NCI-H1694 (cell line): ENCODE measurements at places on chromosomes 2 and 18.

DNA sequence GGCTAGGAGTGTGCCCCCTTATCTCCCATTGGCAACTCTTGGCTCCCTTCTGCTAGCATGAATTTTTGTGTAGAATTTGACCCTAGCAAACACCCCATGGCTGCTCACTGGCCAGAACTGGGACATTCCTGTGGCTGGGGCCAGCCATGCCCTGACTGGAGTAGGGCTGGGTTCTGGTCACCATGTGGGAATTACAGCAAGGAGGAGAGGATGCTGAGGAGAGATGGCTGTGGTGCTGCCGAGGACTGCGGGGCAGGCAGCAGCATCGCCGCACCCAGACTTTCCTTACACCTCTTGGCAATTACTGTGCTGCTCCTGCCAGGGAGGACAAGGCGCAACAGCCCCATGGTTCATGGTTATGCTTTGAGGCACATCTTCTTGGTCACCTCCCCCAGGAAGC, 12.7 kb downstream of the KCNF1 start:
- no peak for DNase-seq

DNA sequence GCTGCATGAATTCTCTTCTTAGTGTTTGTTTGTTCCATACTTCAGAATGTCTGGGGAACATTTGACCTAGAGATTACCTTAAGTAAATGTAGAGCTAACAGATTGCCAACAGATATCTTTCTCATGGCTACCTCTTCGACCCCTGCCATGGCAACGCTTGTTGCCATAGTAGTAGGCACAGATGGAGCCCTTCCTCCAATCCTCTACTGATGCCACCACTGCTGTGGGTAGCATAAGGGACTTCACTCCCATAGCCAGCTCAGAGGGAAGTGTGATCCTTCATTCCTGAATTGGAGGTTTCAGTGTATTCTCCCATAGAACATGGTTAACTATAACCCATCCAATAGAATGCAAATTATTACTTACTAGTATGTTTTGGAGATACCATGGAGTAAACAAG, 543.6 kb upstream of the NRP2 start:
- no peak for DNase-seq

GRCh38 chr18:51091270-51091669, 61.3 kb downstream of the SMAD4 start:
- no peak for DNase-seq

DNA sequence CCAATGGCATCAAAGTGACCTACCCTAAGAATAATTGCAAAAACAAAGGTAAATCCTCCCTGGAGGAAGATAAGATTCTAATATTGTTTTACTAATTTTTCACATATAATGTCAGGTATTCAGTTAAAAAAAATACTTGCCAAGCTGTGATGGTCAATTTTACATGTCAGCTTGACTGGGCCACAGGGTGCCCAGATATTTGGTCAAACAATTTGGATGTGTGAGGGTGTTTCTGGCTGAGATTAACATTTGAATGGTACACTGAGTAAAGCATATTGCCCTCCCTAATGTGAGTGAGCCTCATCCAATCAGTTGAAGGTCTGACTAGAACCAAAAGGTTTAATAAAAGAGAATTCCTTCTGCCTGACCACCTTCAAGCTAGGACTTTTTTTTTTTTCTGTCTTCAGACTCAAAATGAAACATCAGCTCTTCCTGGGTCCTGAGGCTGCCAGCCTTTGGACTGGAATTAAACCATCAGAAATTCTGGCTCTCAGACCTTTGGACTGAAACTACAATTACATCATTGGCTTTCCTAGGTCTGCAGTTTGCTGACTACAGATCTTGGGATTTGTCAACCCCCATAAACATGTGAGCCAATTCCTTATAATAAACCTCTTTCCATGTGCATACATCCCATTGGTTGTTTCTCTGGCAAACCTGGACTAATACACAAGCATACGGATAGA, 65.4 kb downstream of the LDAH start:
- DNase-seq: no peak

DNA sequence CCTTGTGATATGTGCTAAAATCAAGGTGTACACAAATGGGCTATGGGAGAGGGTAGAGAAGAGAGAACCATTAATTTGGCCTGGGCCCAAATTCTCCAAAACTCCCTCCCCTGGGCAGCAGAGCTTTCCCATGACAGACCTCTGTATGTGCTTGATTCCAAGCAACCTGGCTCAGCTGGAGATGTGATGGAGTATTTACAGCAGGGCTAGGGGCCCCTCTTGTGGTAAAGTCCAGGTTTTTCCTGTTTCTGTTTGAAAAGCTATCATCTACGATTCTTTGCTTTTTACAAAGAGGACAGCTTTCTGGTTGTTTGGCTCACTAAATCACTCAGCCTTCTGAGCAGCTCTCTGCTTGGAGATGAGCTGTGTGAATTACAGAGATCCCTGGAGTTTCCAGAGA, 40.3 kb downstream of the KCNS3 start:
- peak; percentile 72 for DNase-seq

GRCh38 chr18:76967721-76968472, 145.5 kb downstream of the ZNF236 start:
- DNase-seq: no peak

DNA sequence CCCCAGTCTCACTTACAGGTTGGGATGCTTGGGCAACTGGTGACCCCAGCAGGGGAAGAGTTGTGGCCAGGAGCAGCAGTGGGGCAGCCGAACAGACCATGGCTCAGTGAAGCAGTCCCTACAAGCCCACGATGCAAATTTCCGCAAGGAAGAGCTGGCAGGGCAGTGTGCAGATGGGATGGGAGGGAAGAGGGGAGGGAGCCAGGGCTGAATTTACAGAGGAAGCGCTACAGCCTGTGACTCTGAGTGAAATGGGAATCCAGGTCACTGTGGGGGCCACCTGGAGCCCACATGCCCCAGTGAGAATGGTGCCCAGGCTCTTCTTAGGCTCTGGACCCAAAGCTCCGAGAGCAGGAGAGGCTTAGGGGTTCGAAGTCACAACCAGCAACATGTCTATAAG, 27.0 kb upstream of the SELENOI start:
- DNase-seq: peak; percentile 60

GRCh38 chr2:208373460-208374089, 33.0 kb upstream of the PTH2R start:
- peak; percentile 72 for DNase-seq

DNA sequence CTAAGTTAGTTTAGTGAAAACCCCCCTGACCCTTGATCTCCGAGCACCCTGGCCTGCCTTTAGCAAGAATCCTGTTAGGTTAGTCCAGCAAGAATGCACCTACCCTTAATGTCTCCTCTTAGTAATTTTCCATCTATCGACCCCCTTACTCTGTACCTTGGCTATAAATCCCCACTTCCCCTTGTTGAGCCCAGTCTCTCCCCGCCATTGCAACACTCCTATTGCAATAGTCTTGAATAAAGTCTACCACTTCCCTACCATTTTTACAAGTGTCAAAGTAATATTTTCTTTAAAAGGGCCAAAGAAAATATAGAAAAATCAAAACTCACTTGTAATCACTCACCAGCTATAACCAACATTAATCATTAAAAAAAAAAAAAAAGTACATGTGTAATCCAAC, 4.2 kb upstream of the ZBTB7C start:
- DNase-seq: no peak

DNA sequence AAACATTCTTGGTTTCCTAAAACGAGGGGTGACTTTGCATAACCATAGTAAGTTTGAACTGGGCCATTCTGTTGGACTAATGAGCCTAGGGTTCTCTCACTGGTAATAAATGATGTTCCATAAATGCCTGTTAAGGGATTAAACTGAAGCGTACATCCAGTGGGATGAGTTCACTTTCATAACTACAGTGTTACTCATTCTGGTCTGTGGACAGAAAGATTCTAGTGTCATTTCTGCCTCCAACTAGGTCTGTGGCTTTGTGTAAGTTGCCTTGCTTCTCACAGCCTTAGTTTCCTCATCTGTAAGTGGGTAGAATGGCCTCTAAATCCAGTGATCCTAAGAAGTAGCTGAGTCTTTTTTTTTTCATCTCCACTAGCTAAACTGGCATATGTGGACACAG, 1860.6 kb upstream of the PIK3C3 start:
- no peak for DNase-seq

DNA sequence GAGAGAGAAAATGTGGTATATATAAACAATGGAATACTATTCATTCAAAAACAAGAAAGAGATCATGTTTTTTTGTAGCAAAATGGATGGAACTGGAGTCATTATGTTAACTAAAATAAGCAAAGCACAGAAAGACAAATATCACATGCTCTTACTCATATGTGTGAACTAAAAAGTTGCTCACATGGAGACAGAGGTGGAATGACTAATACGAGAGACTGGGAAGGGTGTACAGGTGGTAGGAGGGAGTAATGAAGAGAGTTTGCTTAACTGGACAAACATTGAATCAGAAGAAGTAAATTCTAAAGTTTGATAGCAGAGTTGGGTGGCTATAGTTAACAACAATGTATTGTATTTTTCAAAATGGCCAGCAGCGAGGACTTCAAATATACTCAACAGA, 1080.7 kb upstream of the CHAC2 start:
- no peak for DNase-seq

GRCh38 chr2:33223856-33224255, 252.6 kb upstream of the RASGRP3 start:
- no peak for DNase-seq

DNA sequence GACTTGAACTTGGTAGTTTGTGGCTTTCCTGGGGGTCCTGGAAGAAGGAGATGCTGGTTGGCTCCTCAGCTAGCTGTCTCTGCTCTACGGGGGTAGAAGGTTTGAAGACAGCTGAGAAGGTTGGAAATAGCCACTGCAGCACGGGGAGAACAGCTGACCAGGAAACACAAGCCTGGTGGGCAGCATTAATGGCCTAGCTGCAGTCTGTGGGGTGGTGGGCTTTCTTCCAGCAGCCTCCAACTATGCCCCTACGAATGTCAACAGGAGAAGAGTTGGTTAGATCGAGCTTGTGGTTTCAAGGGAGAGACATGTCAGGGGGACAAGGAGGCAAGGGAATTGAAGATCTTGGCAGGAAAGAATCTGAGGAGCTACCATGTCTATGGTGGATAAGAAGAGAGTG, 38.9 kb downstream of the PMAIP1 start:
- no peak for DNase-seq

GRCh38 chr2:84858123-84858522, 22.8 kb downstream of the TRABD2A start:
- no peak for DNase-seq

GRCh38 chr18:76557026-76557575, 62.1 kb upstream of the ZNF516 start:
- no peak for DNase-seq

- DNase-seq: no peak
Observed at GRCh38 chr18:5853253-5853652, 42.1 kb downstream of the TMEM200C start.
